Suppressor macrophage treated with lipopolysaccharide for 1 hour (primary cell): ENCODE measurements at places on chromosomes 5 and 9.
A peak's percentile ranks its signal among the peaks of the same experiment; 100 is the strongest.

DNA sequence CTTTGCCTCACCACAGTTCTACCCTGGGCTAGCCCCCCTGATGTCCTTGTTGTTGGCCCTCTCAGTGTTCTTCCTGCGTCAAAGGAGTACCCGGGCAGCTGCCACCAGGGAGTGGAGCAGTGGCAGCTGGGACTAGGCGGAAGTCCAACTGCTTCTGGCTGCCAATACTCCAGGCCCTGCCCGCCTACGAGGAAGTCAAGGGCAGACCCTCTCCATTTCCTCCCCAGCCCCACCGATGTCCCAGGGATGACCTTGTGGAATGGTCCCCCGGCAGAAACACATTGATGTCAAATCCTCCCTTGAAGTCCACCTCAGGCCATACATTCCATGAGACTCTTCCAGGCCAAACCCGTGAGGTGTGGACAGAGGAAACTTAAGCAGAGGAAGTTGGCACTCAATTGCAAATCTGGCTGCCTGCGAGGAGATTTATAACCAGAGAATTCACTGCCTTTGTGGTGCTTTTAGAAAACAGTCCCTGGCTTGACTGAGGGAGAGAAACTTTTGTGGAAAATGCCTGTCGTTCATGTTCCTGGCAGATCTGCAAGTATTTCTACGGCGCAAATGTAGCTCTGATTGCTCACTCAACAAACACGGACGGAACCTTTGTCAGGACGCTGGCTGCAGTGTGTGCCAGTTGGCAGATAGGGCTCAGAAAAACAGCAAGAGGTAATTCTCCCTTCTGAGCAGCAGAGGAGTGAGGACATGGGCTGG lies 339.7 kb downstream of the RAB3C start:
- DNase-seq: no peak

DNA sequence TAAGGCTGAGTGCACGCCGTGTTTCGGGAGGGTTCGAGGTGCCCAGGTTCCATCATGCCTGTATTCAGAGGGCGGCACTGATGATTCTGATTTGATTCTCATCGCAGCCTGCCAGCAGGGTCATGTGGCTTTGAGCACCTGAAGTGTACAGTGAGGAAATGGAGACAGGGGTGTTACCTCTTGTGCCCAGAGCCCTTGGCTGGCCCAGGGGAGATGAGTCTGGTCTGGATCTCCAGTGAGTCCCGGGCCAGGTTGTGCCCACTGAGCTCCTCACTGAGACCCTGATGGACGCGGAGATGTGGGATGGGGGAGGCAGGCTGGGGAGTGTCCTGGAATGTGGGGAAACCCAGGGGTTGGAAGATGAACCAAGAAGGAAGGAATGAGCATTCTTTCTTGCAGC lies 54.7 kb downstream of the GADD45G start:
- DNase-seq: no peak

GRCh38 chr5:137462816-137463520 lies 36.2 kb downstream of the SPOCK1 start:
- no peak for DNase-seq

- DNase-seq: no peak
Observed at GRCh38 chr9:14780251-14780650, 57.7 kb upstream of the CER1 start.

DNA sequence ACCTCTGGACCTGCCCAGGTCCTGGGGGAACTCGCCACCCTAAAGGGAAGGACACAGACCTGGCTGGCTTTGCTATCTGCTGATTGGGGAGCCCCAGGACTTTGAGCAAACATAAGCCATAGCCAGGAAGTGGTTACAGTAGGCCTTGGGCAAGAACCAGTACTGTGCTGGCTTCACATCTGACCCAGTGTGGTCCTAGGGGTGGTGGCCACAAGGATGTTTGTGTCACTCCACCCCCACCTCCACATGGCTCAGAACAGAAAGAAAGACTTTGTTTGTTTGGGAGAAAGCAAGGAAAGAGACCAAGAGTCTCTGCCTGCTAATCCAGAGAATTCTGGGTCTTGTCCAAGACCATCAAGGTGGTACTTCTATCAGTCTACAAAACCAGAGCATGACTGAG lies 334.2 kb downstream of the SPOCK1 start:
- no peak for DNase-seq

- no peak for DNase-seq
Observed at GRCh38 chr9:137952976-137953666, 75.5 kb downstream of the CACNA1B start.

DNA sequence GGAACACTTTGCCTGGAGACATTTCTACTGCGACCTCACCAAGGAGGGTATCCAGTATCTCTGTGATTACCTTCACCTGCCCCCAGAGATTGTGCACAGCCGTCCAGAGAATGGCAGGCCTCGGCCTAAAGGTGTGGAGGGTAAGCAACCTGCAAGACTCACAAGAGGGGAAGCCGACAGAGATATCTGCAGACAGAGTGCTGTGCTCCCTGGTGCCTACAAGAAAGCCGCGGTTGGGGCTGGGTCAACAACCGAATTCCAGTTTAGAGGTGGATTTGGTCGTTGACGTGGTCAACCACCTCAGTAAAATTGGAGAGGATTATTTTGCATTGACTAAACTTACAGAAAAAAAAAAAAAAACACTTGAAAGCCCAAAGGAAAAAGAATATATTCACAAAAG lies 107.8 kb upstream of the ISL1 start:
- DNase-seq: no peak

DNA sequence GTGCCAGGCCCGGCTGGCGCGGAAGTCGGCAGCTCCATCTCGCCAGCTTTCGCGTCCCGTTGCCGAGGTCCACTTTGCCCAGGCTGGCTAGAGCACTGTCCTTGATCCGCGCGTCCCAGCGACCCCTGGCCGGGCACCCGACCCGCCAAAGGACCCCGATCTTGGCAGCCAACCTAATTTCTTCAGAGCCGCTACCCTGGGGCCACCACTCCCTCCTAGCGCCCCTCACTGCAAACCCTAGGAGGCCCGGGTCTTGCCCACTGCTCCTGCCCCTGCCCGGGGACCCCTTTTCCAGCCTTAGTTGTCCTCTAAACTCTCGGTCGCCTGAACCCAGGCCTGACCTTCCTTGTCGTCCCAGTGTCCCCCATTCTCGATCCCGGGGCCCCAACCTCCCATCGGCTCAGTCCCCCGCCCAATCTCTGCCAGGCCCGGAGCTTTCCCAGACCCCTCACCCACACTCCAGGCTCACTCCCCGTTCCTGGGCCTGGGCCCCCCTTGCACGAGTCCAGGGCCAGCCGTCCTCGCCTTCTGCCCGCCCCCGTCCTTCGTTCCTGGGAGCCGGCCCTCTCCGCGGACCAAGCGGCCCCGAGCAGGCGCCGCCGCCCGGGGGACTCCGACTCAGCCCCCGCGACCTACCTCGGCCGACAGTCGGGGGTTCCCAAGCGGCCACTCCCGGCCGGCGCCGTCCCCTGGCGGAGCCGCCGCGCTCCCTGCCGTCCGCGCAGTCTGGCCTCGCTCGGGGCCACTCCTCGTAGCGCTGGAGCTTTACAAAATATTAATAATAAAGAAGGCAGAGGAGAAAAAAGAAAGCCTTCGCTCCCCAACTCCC lies 701 bp upstream of the LMX1B start:
- peak; percentile 55 for DNase-seq

- no peak for DNase-seq
Observed at GRCh38 chr9:91349115-91349555, 12.6 kb downstream of the AUH start.

GRCh38 chr9:96067004-96067403 lies 191.5 kb downstream of the ERCC6L2 start:
- no peak for DNase-seq
